ENCODE measurements at places on chromosomes 7 and 10.

DNA sequence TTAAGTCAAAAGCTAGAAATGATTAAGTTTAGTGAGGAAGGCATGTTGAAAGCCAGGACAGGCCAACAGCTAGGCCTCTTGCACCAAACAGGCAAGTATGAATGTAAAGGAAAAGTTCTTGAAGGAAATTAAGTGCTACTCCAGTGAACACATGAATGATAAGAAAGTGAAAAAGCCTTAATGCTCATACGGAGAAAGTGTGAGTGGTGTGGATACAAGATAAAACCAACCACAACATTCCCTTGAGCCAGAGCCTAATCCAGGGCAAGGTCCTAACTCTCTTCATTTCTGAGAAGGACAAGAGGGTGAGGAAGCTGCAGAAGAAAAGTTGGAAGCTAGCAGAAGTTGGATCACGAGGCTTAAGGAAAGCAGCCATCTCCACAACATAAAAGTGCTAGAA lies 53.0 kb downstream of the DNAJC1 start:
- no peak for DNase-seq

DNA sequence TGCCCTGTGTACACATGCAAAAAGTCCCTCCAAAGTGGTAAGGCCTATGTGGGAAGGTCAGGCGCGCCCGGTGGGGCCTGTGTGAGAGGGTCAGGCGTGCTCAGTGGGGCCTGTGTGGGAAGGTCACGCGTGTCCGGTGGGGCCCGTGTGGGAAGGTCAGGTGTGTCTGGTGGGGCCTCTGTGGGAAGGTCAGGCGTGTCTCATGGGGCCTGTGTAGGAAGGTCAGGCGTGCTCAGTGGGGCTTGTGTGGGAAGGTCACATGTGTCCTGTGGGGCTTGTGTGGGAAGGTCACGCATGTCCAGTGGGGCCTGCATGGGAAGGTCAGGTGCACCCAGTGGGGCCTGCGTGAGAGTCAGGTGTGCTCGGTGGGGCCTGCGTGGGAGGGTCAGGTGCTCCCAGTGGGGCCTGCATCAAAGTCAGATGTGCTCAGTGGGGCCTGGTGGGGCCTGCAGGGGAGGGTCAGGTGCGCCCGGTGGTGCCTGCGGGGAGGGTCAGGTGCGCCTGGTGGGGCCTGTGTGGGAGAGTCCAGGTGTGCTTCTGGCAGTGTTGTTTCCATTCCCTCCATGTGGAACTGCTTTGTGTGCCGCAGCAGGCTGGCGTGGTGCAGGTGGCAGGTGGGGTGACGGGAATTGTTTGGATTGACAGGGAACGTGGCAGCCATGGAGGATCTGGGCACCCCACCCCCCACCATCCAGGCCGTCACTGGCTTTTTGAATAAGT lies 15.4 kb downstream of the LRRC27 start:
- no peak for DNase-seq

DNA sequence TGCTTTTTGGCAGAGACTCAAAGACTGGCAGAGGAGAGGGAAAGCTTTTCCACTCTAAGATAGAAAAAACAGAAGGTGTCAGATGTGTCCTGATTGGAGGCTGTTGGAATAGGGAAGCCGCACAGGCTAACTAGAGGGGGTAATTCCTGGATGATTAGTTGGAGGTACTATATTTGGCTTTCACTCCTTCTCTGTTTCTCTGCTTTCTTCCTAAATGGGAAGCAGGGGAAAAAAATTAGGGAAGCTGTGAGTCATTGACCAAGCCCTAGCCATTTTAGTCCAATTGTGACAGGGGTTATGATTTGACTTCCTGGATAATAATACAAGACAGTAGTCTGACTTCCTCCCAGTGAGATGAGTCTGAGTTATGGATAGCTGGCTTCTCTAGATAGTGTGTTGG lies 475.2 kb upstream of the CELF2 start:
- DNase-seq, result no peak

DNA sequence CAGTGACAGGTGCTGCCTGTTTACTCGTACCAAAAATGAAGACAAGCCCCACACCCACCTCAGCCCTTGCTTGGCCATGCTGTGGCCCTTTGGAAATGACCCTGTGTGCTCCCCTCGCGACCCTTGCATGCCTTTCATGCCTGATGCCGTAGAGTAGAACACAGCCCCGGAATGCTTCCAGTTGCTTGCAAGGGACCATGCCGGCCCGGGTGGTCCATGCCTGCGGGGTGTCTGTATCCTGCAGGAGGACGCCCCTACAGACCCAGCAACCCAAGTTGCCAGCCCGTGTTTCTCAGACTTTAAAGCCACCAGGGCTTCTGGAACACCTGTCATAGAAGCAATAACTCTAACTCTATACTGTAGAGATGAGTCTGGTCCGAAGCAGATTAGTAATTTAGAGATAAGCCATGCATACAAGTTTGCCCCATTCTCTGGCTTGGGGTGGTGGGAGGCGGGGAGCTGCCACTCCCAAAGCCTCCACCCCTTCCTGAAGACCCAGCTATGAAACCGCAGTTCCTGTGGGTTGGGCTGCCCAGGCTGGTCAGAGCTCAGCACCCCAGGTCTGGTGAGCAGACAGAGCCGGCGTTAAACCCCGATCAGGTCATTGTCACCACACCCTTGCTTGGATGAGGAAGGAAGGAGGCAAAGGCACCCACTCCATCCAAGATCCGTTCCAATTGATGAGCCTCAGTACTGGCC lies 143.5 kb downstream of the ADCY1 start:
- DNase-seq, result no peak

GRCh38 chr7:102431617-102432298 lies 1.6 kb upstream of the ORAI2 start:
- peak; percentile 83 for DNase-seq

- DNase-seq, result no peak
These were observed 50.3 kb downstream of the IDE start for GRCh38 chr10:92523639-92524038.

DNA sequence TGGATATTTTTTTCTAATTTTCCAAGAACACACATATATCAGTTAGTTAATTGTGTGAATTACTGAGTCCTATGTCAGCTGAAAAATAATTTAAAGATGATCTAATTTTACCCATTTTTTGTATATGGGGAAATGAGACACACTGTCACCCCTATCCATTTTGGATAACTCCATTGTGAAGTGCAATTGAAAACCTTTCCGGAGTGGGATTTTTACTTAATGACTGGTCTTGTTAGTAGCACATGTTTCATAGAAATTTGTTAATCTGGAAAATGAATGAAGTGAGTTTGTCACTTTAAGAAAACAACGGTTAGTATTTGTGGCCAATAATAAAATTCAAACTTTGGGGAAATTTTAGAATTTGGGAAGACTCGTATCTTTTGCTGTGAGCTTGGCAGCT lies 2.0 kb downstream of the GARS1 start:
- no peak for DNase-seq

GRCh38 chr10:96279191-96279641 lies 7.8 kb upstream of the BLNK start:
- no peak for DNase-seq

GRCh38 chr10:6929148-6929830 lies 349.2 kb upstream of the PRKCQ start:
- DNase-seq, result peak; percentile 84

GRCh38 chr10:102394801-102395399 lies 605 bp upstream of the NFKB2 start:
- peak; percentile 79 for DNase-seq

DNA sequence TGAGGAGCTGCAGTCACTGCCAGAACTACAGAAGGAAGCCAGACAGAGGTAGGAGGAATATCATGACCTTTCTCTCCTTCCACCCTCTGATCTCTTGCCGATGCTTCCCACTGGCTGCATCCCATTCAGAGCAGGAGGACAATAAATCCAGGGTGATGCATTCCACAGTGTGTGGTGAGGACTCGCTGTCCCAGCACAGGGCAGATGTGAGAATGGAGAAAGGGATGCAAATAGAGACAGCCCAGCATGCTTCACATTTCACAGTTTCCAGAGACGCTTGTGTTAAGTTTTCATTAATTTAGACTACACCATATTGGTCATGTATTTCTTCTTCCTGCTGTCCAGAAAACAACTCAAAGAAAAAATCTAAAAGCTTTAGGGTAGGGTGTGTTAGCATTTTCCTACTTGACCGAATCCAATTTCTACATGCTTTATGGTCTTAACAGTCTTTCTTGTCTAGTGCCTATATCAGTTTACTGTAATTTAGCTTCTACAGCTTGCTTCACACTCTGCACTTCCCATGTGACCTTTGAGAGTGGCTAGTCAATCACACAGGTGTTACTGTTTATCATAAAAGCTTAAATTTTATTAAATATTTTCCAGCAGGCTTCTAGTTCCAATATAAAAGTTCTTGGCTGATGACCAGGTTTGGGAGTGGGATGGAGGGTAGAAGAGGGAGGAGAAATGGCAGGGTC lies 155.6 kb downstream of the RAPGEF5 start:
- no peak for DNase-seq

DNA sequence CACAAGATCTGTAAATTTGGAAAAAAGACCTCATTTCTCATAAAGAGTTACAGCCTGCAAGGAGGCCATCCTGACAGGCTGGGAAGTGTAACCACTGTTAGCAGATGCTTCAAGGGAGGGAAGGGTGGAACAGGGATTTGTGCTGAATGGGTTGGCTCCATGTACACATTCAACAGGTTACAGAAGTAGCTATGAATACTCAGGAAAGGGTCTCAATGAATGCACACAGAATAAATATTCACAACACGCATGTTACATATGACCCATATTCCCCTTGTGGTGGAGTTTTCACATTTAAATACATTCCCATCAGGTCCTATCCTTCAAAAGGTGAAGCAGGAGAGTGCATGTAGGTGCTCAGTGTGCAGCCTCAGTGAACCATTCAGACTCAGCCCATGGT lies 316.4 kb upstream of the COBL start:
- DNase-seq, result no peak

DNA sequence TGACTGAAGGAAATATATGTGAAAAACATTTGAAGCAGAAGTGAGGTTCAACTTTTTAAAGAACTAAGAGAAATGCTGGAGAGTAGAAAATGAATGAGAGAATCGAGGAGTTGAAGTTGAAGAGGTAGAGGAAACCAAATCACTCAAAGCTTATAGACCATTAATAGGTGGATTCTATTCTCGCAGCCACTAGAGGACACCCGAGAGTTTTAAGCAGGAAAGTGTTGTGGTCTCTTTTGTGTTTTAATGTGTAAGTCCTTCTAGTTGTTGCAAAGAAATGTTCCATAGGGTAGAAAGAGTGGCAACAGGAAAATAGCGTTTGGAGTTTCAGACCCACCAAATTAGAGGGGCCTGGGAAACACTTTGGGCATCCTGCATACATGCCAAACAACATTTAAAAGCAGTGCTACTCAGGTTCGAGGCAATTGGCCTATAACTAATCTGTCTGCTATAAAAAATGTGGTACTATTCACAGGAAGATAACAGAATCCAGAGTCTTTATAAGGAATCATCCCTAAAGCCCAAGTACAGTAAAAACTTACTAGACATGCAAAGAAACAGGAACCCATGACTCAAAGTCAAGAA lies 75.3 kb upstream of the TAS2R16 start:
- DNase-seq, result no peak

GRCh38 chr7:150432915-150433892 lies 17.2 kb upstream of the GIMAP8 start:
- DNase-seq, result no peak

DNA sequence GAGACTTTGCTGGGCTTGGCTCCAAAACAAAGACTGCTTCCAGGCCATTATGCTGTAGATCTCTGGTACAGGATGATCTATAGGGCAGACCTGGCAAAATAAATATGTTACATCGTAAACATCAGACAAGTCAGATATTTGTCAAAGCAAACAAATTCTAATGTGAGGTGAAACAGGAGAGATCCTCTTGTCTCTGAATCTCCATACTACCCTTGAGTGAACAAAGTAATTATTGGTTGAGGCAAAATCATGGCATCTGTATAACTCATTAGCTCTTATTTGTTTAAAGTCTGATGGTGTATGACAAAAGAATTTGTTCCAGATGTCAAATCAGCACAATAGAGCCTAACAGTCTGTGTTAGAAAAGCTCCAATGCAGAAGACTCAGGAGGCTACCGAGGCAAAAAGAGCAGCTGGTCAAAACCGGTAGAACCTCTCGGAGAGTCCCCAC lies 1291.5 kb downstream of the TYW1 start:
- DNase-seq, result peak; percentile 61

- DNase-seq, result peak; percentile 12
These were observed 424.6 kb upstream of the NFE2L3 start for GRCh38 chr7:25727446-25727845.

GRCh38 chr7:7127773-7128172 lies 54.6 kb upstream of the C1GALT1 start:
- no peak for DNase-seq
